ENCODE measurements at places on chromosomes 2 and 18.
A peak's percentile ranks its signal among the peaks of the same experiment; 100 is the strongest.

- DNase-seq: no peak
Observed at GRCh38 chr18:21575656-21576055, 24.8 kb downstream of the ESCO1 start.

DNA sequence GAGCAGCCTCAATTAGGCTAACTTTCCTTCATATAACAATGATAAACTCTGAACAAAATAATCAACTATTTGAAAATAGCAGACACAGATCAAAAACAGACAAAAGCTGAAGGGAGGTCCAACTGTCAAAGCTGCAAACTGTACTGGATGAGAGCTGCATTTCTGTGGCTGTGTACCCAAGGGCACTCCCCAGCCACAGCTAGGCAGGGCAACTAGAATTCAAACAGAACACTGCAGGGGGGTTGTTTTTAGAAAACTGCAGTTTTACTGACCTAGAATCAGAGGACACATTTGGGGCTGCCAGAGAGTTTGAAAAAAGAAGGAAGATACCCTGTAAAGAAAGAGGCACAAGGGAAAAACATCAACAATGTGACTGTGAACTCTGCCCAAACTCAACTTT, 56.8 kb downstream of the SMAD2 start:
- DNase-seq: no peak

- DNase-seq: no peak
Observed at GRCh38 chr2:182506606-182507005, 79.8 kb upstream of the PDE1A start.

DNA sequence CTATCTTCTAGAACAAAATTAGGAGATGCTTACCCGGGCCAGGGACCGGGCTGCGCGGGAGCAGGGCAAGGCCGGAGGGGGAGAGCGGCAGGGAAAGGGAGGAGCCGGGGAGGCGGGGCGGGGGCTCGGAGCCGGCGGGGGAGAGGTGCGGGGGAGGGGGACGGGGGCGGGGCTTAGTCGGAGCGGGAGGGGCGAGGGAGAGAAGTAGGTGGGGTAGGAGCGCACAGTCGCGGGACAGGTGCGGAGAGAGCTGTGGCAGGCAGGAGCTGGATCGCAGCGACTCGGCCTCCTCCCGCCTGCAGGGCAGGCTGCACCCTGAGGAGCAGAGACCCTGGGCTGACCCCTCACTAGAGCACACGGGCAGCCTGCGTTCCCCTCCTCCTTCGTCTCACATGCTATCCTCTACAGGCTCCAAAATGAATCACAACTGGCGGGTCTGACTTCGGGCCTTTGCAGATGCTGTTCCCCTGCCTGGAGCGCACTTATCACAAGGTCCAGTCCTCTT, 290.3 kb downstream of the CELF4 start:
- no peak for DNase-seq

- no peak for DNase-seq
Observed at GRCh38 chr2:240411261-240412160, 24.0 kb upstream of the GPC1 start.

DNA sequence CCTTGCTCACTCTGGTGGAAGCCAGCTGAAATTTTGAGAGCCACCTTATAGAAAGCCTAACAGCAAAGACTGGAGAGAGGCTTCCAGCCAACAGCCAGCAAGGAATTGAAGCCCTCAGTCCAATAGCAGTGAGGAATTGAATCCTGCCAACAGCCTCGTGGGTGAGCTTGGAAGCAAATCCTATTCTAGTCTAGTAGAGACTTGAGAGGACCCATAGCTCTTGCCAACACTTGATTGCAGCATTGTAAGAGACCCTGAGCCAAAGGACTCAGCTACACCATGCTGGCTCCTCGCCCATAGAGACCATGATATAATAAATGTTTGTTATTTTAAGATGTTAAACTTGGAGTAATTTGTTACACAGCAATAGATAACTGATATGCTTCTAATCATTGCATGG, 403.0 kb upstream of the TNP1 start:
- no peak for DNase-seq

GRCh38 chr2:160941290-160941846, 218.9 kb upstream of the TANK start:
- no peak for DNase-seq

- DNase-seq: no peak
Observed at GRCh38 chr2:216635171-216635570, 2.0 kb downstream of the IGFBP2 start.

DNA sequence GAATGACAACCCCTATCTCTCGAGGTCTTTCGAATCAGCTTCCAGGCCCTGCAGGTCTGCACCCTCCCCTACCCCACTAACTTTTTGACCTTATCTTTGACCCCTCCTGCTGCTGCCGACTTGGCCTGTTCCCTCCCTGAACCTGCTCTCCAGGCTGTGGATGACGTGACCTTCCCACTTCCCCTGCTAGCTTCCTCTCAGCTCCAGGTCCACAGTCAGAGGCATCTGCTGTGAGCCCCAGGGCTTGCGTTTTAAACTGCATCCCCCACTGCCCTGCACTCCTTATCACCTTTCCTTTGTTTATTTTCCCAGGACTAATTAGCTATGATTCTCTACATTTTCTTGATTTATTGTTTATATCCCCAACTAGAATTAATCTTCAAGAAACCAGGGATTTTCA, 71.2 kb upstream of the ALKAL2 start:
- DNase-seq: no peak

GRCh38 chr2:235021752-235022151, 69.9 kb downstream of the SH3BP4 start:
- DNase-seq: no peak

DNA sequence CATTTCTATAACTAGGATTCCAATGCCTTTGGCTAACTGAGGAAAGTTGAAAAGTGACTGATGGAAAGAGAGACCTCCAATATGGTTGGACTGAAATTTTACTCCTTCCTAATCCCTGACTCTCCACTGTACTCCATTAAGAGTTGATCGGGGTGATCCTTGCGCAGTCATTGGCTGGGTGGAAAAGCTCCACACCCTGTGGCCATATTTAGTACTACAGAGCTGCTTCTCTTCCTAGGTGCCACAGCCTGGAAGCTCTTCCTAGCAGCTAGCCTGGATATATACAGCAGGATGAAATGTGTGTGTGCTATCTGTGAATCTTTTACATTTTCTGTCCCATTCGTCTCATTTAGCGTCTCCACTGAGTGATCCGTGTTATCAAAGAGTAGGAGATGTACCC, 71.2 kb downstream of the MEP1B start:
- no peak for DNase-seq

DNA sequence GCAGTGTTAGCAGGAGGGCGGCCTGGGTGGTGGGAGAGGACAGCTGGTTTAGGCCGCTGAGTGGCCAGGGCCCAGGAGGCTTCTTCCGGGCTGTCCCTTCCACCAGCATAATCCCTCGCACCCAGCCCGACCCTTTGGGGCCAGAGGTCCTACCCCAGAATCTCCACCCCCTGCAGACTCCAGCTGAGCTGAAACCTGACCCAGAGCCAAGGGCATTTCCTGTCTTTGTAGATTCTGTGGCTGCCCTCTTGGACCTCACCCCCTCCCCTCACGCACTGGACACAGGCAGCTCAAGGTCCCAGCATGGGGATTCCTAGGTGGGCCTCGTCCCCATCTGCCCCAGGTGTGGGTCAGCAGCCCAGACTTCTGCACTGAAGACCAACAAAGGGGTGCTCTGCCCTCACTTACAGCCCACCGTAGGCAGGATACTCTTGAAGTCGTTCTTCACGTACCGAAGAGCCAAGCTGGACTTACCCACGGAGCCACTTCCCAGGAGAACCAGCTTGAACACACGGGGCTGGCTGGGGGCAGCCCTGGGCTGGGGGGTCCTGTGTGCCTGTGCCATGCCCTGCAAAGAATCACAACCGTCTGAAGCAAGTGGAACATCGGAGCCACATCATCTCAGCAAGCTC, 4.8 kb downstream of the RAB17 start:
- no peak for DNase-seq

- DNase-seq: no peak
Observed at GRCh38 chr2:233117811-233118647, 57.9 kb downstream of the INPP5D start.

DNA sequence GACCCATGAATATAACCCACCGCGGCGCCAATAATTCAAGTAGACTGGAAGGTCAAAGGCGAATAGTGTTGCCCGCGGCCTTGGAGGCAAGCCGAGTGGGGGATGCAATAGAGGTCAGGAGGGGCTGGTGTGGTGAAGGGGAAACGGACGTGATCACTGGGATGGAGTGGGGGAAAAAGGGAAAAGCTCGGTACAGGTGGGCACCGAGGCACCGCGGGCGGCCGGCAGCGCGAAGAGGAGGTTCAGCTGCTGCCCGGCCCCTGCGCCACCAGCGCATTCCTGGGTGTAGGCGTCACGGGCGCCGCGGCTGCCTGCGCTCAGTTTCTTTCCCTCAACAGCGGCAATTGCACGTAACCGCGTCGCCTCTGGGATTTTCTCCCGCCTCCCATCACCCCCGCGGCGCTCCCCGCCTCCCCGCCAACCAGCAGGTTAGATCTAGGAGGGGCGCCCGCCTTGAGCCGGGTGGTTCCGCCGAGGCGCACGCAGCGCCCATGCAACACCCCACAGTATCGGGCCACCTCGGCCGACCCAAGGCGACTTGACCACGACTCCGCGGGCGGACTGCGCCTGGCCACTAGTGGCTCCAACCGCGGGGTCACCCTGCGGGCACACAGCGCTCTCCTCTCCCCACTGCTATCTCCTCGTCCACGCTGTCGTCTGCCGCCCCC, 1.5 kb downstream of the RND3 start:
- DNase-seq: no peak

DNA sequence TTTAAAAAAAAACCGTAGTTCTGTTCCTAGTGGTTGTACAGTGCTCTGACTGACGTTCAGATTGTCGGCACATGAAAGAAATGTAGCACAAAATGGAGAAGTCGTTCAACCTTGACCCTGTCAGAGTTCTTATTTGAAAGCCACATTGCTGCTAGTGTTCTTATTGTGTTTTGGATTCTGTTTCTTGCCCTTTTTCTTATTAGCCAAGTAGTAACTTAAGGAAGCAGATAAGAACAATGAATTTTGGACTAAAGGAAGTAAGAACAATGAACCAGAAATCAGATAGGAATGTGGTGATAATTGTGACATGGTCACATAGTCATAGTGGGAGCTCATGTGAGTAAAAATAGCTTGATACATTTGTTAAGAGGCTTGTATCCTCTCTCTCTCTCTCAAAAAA, 45.9 kb downstream of the RPIA start:
- no peak for DNase-seq

DNA sequence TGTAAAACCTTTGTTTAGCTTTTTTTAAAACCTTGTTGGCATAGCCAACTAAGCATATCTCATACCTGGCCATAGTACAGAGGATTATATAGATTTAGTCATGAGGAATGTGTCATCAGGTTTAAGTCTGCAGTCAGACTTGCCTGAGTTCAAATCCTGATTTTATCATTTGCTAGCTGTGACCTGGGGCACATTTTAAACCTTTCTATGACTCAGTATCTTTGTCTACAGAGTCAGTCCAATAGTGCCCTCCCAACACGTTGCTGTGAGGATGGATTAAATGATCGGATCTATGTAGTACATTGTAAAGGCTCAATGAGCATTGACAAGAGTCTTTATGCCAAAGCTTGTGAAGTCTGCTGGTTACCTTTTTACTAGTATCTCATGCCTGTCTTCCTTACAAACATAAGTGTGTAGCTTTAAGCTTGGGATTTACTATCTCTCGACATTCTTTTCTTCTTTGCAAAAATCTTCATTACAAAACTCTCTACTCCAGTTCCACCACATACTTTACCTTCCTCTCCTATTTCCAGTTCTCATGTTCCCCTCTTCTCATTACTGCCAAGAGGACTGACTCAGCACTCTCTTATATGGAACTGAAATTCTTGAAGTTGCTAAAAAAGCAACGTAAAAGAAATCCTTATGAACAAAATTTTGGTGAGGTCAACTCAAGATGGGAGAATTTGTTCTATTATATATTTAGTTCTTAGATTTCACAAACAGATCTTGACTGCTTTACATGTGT, 68.1 kb upstream of the RBMS1 start:
- DNase-seq: no peak

DNA sequence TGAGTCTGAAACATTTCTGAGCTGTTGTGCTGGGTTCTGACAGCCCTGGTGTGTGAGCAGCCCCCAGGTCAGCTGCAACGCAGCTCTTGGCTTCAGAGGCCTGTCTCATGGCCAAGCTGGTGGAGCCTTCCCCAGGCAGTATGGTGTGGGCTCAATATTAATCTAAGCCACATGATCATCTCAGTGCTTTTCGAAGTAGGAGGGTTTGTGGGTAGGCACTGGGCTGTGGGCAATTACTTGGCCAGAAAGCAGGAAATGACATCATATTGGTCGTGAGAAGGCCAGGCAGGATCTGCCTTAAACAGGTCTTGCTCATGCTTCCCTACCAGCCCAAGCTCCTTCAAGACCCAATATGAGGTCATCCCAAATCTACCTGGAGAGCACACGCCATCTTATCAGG, 26.9 kb downstream of the LOXHD1 start:
- DNase-seq: peak; percentile 64

DNA sequence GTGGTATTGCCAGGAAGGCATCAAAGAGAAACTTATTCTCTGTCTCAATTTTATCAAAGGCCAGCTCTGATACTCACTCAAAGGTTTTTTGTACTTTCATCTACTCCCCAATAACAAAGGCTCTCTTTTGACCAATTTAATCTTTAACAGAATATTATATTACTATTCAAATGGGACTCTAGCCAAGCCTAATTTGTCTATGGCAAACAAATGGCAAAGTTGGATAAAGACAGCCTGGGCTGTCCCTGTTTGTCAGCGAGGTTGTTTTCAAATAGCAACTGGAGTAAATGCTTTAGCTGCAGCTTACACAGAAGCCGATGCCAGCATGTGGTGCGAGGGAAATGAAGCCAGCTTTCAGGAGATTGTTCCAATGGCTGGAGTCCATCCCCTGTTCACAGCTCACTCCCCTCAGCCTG, 80.1 kb upstream of the CTNNA2 start:
- no peak for DNase-seq

DNA sequence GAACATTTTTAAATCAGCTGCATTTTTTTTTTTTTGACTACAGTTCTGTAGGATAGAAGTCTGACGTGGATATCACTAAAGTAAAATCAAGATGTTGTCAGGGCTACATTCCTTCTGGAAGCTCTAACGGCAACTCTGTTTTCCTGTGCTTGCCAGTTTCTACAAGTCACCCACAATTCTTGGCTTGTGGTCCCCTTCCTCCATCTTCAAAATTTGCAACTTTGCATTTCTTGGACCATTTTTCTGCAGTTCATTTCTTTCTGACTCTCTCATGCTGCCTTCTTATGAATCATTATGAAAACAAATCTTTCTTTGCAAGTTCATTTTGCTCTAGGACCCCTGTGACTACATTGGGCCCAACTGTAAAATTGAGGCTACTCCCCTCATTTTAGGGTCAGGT, 367.9 kb downstream of the DSC3 start:
- no peak for DNase-seq

GRCh38 chr2:122307763-122308162, 552.3 kb downstream of the TSN start:
- DNase-seq: no peak

Measured in NB4 (cell line).